ENCODE measurements at places on chromosomes 7 and 10.

DNA sequence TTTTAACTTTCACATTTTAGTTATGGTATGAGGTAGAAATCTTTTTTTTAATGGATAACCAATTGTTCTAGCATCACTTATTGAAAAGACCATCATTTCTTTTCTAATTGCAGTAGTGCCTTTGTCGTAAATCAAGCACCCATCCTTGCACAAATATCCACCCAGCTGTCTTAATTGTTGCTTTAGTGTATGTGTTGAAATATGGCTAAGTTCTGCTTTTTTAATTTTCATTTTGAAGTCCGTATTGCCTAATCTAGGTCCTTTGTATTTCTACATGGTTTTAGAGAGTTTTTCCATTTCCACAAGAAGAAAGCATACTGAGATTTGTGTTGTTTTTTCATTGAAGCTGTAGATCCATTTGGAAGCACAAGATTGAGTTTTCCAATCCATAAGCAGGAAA, 259.6 kb upstream of the SEMA3E start:
- no peak for DNase-seq

DNA sequence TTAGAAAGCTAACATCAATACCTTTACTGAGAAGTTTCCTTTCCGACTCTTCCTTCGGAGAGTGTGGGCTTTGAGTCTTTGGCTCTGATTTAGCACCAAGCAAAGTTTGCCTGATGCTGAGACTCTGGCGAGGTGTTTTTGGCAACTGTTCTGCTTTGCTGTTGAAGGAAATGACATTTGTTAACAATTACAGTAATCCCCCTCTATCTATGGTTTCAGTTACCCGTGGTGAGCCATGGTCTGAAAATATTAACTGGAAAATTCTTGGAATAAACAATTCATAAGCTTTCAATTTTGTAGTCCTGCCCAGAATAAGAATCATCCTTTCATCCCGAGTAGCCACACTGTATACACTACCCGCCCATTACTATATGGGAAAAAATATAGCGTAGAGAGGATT, 126.3 kb downstream of the ARHGAP21 start:
- no peak for DNase-seq

- DNase-seq: no peak
These were observed 875.4 kb downstream of the LRMDA start for GRCh38 chr10:76306856-76307255.

- no peak for DNase-seq
These were observed 18.5 kb upstream of the IFRD1 start for GRCh38 chr7:112431803-112432202.

DNA sequence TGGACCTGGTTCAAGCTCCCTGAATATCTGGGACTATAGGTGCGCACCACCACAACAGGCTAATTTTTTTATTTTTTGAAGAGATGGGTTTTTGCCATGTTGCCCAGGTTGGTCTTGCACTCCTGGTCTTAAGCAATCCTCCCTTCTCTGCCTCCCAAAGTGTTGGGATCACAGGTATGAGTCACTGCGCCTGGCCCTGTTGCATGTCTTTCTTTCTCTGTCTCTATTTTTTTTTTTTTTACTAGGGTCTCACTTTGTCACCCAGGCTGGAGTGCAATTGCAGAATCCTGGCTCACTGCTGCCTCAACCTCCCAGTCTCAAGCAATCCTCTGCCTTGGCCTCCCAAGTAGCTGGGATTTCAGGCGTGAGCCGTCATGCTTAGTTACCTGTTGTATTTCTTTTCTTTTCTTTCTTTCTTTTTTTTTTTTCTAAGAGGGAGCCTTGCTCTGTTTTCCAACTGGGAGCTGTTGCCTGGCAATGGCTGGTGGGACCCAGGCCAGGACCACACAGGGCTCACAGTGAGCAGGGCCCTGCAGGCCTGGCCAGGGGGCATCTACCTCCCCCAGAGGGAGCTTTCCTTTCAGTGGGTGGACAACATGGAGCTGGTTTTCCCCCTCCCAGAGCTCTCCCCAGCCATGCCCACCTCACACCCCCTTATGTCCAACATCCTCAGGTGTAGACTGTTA, 6.0 kb downstream of the MYL7 start:
- no peak for DNase-seq

DNA sequence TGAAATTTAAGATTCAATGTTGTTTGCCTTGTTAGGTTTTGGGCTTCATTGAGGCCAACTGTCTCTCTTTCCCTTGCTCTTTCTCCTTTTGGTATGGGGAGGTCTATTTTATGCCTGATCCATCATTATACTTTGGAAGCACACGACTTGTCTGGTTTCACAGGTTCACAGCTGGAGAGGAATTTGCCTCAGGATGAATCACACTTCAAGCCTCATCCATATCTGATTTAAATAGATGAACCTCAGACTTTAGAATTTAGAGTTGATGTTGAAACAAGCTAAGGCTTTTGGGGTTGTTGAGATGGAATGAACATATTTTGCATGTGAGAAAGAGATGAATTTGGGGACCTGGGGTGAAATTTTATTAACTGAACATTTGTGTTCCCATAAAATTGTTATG, 150.5 kb upstream of the IGFBP3 start:
- no peak for DNase-seq

DNA sequence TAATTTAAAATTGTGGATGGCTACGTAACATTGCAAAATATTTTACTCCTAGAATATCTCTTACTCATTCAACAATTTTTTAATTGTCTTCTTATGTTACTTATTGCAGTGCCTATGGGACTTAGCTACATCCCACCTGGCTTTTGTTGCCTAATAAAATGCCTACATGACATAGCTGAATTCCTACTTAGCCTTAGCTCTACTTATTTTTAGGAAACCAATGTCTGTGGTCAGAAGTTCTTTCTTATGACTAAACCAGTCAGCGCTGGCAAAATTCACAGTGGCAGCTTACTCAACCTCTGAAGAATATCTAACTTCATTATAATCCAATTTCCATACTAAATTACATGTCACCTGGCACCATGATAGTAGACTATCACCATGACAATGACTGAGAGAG, 1612.4 kb upstream of the LRRTM3 start:
- no peak for DNase-seq

GRCh38 chr10:132374176-132374575, 22.8 kb upstream of the PWWP2B start:
- DNase-seq: no peak
